ENCODE measurements at places on chromosomes 4 and X. TPM values are rescaled to one million over a fixed set of nuclear protein-coding genes. Genes with fewer than 3 reads are reported as not detected.

DNA sequence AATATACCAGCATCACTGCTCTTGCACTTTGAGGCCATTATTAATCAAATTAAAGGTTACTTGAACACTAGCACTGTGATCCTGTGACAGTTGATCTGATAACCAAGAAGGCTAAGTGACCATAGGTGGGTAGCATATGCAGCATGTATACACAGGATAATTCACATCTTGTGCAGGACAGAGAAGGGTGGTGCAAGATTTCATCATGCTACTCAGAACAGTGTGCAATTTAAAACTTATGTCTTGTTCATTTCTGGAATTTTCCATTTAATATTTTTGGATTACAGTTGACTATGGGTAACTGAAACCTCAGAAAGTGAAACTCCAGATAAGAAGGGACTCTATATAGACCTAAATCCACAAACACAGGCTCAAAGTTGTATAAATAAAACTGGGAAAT is 78.2 kb upstream of the PDE5A start:
- DNase-seq: no peak

- DNase-seq: no peak
Measured at GRCh38 chr4:22071749-22072148, 123.2 kb upstream of the KCNIP4 start.

Gene DGAT2L6
- polyA plus RNA-seq: not detected

GRCh38 chrX:103613362-103613890 is 5.7 kb downstream of the TCEAL3 start:
- no peak for DNase-seq

Gene MAGEC3
- 0.29 TPM for polyA plus RNA-seq

All from right renal pelvis (tissue), 4 donors.